ENCODE measurements at places on chromosomes 7 and 10.

- no peak for DNase-seq
These were observed 114.6 kb downstream of the DGKI start for GRCh38 chr7:137732168-137732567.

DNA sequence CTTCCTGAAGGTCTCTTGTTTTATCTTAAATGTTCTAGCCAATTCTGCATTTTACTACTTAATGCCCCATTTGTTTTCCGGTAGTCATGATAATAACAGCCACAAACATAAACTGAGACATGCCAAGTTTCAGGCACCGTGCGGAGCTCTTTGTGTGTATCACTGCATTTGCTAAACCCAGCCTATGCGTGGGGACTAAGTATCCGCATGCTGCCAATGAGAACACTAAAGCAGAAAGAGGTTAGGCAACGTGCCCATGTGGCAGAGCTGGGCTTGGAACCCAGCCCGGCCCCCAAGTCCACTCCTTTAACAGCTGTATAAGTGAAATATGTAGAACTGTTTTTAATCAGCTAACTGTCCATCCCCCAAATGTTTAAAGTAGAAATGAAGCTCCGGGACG is 54.1 kb downstream of the SLIT1 start:
- no peak for DNase-seq

DNA sequence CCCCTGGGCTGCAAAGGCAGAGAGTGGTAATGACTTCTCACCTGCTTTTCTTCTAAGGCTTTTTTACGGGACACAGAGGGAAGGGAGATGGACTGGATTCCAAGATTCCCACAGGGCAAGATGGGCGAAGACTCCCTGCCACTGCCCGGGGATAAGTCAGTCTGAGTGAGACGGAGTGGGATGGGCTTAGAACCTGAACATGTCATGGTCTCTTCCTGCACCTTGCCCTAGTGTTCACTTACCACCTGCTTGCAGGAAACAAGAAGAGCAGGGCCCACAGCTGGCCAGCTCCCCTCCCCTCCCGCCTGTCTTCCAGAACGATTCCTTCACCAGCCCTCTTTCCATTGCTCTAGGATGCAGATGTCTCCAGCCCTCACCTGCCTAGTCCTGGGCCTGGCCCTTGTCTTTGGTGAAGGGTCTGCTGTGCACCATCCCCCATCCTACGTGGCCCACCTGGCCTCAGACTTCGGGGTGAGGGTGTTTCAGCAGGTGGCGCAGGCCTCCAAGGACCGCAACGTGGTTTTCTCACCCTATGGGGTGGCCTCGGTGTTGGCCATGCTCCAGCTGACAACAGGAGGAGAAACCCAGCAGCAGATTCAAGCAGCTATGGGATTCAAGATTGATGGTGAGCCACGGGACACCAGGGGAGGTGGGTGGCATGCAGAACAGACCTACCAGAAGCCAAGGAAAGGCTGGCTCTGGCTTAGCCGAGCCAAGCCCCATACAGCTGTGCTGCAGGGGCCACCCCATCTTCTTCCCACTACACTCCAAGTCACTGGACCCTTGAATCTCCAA is 1.3 kb downstream of the SERPINE1 start:
- DNase-seq = no peak

- DNase-seq = no peak
These were observed 351.2 kb downstream of the LRMDA start for GRCh38 chr10:75782463-75783248.

DNA sequence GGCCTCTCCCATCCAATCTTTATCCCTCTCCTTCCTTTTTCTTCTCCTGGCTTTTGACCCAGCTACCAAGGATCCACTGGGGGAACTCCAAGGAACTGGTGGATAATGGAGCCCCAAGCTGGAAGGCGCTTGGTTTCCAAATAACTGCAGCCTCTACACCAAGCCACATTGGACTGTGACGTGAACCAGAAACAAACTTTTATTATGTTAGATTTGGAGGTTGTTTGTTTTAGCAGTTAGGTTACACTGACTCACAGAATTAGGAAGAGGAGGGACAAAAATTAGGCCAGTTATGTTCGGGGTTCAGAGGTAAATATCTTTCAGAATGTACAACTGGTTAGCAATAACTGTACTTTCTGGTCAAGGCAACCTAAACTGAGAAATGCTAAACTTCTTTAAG is 21.3 kb upstream of the ANK3 start:
- DNase-seq = no peak

DNA sequence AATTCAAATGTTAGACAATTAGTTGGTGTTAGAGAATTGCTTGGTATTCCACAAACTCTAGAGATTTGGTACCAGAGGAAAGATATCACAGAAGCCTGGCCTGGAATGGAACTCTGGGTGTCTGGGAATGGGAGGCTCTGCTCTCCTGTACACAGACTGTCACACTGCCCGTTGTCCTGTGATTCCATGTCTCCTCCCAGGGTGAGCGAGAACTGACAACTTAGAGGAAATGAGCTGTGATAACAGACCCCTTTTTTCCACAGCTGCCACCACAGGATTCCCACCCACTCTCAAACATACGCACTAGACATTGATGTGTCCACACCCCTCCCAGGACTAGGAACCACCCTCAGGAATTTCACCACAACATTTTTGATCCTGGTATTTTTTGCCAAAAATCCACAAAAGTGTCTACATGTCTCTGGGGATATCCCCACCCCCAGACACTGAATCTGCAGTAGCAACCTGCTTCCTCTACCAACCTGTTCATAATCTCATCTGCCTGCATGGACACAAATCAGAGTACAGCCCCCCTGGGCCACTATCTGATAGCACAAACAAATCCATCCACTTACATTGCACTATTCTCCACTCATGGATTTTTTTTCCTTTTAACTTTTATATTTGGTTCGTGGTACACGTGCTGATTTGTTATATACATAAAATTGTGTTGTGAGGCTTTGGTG is 4.7 kb downstream of the ZNF273 start:
- DNase-seq = no peak

- DNase-seq = peak; percentile 61
These were observed 30.0 kb upstream of the MSRB2 start for GRCh38 chr10:23065181-23065948.

DNA sequence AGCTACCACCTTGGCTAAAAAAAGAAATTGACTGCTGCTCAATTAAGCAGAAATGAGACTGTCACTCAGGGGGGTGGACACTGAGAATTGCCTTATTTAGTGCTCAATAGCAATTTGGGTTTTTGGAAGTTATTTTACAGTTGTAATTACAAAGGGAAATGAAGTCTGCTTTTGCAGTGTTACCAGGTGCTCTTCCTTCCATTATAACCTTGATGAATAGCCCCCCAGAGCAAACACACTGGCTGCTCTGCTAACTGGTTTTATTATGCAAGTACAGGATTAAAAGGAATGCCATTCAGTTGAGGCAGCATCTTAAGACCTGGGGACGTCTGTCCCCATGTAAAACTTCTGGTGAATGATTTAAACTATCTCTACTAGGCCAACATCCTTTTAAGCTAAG is 191.0 kb downstream of the EVX1 start:
- no peak for DNase-seq

DNA sequence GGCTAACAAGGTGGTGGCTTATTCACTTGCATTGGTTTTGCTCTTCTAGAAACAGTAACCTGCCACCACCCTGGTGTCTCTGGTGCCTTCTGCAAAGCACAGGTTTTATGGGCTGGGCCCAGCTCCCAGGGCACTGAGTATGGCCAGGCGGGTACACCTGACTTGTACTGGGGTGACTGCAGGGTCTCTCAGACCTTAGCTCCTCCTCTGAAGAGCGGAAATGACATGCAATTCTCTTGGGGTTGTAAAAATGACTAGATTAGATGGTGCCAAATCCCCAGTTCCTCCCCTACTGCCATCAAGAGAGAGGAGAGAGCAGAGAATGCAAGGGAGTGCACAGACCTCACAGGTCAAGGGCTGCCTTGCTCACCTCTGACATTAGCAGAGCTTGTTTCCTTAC is 14.7 kb downstream of the ESYT2 start:
- DNase-seq = no peak

- DNase-seq = no peak
These were observed 35.9 kb downstream of the ADCY1 start for GRCh38 chr7:45610019-45610418.

DNA sequence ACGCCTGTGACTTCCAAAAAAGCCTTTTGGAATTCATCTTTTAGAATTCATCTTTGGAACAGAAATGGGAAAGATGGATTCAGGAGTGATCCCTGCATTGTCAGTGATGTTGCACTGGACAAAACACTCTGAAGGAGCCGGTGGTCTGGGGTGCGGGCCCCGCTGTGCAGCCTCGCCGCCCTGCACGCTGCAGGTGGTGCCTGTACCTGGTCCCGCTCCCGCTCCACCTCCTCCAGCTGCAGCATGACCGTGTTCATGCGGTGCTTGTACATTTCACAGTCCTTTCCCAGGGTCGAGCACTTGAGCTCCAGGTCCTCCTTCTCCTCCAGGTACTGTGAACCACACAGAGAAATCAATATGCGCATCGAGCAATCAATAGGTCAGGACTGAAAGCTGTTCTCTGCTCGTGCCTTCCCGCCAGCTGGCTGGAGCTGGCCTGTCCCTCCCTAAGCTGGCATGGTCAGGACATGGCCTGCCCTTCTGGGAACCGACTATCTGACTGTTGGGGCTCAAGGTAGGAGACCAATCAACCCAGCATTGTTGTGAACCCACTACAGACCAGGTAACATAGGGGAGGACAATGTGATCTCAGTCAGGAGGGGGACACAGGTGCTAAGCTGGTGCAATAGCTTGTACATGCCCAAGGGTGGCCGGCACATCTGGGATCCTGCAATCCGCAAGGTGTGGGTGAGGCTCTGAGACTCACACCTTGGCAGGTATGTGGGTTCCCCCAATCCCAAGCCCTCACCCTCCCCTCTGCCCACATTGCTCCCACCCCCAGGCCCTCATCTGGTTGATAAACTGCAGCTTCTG is 93.8 kb upstream of the GNA12 start:
- no peak for DNase-seq

DNA sequence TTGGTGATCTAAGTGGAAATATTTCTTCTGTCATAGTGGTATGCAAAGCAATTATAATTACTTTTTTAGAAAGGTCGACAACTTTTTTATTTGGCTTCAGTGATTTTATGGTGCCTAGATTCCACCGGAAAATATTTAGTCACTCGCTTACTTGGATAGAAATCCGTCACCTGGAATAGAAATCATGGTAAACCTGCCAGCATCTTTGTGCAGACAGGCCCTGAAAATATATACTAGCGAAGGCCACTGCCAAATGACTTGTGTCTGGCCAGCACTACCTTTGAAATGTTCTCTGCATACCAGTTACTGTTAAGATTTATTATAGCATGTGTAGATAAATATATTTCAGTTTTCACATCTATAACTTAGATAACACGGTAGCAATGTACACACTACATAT is 226.4 kb downstream of the AGMO start:
- no peak for DNase-seq

GRCh38 chr7:23546897-23547572 is 15.3 kb upstream of the TRA2A start:
- DNase-seq = peak; percentile 61

GRCh38 chr7:77466450-77466849 is 50.3 kb upstream of the GSAP start:
- DNase-seq = no peak
